ENCODE measurements at places on chromosomes 6 and 20.

- no peak for DNase-seq
Observed at GRCh38 chr6:163355426-163355991, 59.0 kb upstream of the QKI start.

DNA sequence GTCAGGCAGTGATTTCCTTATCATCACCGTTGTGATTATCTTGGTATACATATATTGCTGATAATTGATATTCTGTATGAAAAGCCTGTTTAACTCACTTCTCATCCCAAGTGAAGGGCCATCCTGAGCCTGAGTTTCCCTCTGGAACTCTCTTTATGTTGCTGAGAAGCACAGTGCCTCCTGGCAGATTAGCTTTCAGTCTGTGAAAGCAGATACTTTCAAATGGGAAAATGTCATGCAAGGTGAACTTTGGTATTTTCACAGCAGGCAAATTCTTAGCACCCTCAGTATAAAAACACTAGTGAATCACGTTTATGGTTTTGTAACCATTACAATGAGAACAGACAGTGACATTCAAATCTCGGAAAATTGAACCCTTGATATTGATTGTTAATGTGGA, 151.6 kb downstream of the PRIM2 start:
- DNase-seq = no peak

DNA sequence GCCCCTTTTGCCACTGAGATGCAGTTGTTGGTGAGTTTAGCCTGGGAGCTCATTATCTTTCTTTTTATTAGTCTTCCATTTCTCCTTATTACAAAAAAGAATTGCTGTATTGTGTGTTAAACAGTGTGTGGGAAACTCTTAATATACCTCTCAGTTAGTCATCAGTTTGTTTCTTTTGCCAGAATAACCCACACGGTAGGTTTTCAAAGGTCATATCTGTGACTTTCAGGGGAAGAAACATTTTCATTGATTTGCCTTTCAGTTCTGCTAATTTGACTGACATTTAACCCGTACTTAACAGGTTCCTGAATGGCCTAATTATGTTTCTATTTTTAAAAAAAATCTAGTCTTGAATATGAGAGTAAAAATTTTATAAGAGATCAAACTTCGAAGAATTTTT, 145.3 kb downstream of the KHDC1L start:
- no peak for DNase-seq

- DNase-seq = no peak
Observed at GRCh38 chr6:163288066-163288465, 126.5 kb upstream of the QKI start.

- no peak for DNase-seq
Observed at GRCh38 chr6:90483116-90483839, 103.6 kb downstream of the MAP3K7 start.

GRCh38 chr20:38680500-38681306, 43.6 kb upstream of the SLC32A1 start:
- peak; percentile 8 for DNase-seq

DNA sequence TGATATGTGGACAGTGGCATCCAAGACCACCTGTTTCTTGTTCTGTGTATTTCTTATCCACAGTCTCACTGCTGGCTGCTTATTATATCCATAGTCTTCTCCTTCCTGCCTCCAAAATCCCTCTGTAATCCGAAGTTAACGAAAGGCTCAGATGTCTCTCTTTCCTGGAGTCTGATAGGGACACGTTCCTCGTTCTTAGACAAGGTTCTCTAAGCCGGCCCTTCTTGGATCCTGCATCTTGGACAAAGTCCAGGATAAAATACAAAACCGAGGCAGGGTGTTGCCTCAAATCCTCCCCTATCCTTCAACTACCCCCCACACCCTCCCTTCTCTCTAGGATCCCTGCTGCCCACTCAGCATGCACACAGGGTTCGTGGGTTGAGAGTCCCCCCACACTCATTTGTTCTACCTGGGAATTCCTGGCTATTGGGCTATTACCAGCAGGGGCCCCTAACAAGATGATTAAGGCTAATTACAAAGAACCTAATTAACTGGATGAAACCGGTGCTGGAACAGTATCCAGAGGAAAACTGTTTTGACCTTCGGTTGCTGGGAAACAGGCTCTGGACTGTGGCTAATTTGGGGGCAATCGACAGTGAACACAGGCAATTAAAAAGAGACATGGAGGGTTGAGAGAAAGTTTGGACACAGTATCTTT, 32.7 kb upstream of the MRPS10 start:
- no peak for DNase-seq

- no peak for DNase-seq
Observed at GRCh38 chr20:57428324-57429158, 37.3 kb downstream of the RBM38 start.

- no peak for DNase-seq
Observed at GRCh38 chr6:19268117-19268516, 569.1 kb upstream of the ID4 start.

DNA sequence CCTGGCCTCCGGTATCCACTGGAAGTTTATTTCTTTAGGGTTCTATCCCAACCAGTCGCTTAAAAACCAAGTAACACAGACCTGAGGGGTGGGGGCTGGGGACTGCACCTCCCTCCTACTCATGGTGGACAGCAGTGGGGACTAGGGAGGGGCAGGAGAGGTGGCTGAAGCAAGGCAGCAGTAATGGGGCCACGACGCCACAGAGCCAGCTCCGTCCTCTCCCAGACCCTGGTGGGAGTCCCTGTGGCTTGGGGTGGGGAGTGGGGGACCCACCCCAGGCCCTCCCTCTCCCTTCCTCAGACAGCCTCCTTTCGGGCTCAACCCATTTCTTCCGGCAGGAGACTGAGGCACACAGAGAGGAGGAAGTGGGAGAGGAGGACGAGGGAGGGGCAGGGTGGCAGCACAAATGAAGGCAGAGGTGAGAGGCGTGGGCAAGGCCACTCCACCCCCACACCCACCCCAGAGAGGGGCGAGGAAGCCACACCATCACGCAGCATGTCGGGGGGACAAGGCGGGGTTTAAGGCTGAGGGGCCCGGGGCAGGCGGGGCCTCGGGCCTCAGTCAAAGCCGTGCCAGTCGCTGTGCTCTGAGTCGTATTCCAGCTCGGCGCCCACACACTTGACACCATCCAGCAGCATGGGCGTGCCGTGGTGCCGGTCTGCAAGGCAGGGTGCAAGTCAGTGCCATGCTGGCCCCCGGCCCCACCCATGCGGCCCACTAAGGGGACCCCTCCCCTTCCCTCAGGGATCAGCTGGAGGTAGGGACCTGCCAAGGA, 13.9 kb downstream of the ADISSP start:
- no peak for DNase-seq

DNA sequence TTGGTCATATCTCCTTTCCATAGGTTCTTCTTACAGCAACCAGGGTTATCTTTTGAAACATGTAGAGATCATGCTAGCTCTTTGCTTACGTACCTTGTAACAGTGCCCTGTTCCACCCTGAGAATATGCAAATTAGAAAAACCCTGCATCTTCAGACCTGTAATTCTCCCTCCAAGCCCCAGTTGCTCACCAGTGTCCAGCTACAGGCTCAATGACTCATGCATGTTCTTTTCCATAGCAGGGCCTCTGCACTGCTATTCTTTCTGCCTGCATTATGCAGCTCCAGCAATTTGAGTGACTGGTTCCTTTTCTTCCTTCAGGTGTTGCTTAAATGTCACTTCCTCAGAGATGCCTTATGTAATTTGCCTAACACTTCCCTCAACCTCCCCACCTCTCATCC, 636.2 kb downstream of the KHDRBS2 start:
- no peak for DNase-seq

- DNase-seq = no peak
Observed at GRCh38 chr6:31869343-31869742, 6.7 kb upstream of the NEU1 start.

GRCh38 chr20:59151820-59152219, 11.8 kb upstream of the ZNF831 start:
- DNase-seq = peak; percentile 76

GRCh38 chr6:53786832-53787231, 8.0 kb upstream of the LRRC1 start:
- no peak for DNase-seq

DNA sequence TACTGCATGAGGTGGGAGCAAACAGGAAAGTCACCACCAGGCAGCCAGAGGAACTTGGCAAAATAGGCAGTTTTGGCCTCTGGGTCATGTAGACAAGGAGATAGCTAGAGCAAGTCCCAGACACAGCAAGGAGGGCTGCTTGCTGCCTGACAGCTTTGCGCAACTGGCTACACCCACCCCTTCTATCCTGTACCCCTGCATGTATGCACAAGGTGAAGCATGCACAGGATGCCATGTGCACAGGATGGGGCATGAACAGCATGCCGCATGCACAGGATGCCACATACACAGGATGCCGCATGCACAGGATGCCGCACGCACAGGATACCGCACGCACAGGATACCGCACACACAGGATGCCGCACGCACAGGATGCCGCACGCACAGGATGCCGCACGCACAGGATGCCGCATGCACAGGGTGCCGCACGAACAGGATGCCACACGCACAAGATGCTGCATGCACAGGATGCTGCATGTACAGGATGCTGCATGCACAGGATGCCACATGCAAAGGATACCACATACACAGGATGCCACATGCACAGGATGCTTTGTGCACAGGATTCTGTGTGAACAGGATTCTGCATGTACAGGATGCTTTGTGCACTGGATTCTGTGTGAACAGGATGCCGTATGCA, 104.9 kb upstream of the IYD start:
- DNase-seq = peak; percentile 52

GRCh38 chr6:4705809-4706208, 70.4 kb upstream of the CDYL start:
- no peak for DNase-seq

DNA sequence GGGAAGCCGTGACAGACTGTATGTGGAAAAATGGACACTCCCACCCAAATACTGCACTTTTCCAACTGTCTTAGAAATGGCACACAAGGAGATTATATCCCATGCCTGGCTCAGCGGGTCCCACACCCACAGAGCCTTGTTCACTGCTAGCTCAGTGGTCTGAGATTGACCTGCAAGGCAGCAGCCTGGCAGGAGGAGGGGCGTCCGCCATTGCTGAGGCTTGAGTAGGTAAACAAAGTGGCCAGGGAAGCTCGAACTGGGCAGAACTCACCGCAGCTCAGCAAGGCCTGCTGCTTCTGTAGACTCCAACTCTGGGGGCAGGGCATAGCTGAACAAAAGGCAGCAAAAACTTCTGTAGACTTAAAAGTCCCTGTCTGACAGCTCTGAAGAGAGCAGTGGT, 11.4 kb upstream of the RNF146 start:
- DNase-seq = no peak

DNA sequence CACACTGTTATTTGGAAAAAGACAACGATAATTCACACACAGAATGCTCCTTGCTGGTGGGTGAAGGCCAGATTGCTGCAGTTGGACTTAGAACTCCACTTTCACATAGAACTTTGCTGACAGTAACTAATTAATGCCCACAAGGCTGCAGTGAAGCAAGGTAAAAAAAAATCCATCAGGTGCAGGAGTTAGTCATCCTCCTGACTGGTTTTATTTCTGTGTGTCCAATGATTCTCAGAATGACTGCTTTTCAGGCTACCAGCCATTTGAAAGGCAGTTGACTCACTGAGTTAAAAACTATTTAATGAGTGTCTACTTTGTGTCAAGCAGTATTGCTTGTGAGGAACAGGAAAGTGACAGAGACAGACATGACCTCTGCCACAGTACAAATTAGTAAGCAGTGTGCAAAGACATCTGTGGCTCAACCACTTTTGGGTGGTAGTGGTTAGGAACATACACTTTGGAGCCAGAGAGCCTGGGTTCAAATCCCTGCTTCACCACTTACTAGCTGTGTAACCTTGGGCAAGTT, 41.9 kb downstream of the ELOVL5 start:
- peak; percentile 91 for DNase-seq

- no peak for DNase-seq
Observed at GRCh38 chr6:73177221-73177944, 47.9 kb downstream of the KHDC1L start.

DNA sequence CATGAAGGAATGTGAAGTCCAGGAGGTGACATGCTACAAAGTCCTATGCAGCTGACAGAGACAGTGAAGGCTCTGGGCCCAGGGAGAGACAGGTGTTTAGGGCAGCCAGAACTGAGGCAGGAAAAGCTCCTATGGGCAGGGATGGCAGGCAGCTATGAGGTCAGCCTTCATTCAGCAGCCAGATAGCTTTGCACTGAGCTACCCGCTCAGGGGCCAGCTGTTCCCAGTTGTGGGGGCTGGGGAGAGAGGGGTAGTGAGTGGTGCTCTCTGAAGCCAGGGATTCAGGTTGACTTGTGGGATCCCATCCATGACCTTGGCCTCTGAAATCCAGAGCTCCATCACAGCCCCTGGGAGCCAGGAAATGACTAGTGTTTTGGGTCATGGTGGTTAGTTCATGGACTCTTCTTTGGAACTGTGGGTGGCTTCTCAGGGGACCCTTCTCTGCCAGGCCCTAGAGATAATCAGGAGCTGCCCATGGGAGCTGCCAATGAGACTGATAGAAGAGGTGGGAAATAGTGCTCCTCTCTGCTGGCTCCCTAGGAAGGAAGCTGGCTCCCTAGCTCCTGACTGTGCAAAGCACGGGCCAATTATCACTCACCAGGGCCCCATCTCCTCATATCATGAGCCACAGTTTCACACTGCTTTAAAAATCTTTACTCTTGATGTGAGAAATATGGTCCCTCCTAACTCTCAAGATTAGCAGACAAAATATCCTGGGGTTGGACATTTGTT, 127.7 kb downstream of the VEGFA start:
- no peak for DNase-seq

- no peak for DNase-seq
Observed at GRCh38 chr6:131924881-131925474, 26.2 kb downstream of the CCN2 start.

- DNase-seq = no peak
Observed at GRCh38 chr20:62845416-62846160, 16.0 kb downstream of the TCFL5 start.

DNA sequence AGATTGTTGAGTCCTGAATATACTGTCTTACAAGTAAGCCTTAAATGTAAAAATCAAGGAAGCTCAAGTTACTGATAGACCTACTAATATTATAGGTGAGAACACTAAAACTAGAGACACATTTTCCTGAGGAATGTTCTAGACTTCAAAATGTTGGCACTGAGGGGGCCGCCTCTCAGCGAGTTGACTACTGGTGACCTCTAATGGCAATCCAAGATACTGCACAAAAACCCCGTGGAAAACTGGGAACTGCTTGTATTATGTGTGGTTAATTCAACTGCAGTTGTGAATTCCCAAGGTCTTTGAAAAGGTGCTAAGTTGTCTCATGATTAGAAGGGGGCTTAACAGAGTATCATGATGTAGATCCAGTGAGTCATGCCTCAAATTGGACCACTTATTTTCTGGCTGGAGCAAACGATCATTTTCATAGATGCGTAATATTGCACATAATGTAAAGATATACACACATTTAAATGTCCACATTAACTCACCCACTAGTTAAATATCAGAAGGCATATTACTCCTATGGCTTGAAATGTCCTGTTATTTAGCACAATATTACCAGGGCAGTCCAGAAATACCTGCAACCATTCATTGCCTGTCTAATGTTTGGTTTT, 336.2 kb downstream of the FOXA2 start:
- no peak for DNase-seq

GRCh38 chr6:135233686-135234491, 52.8 kb downstream of the MYB start:
- peak; percentile 70 for DNase-seq

- DNase-seq = no peak
Observed at GRCh38 chr20:39453890-39454289, 491.7 kb downstream of the DHX35 start.
